ENCODE measurements at places on chromosomes 1 and 21. TPM values are rescaled to one million over a fixed set of nuclear protein-coding genes. Genes with fewer than 3 reads are reported as not detected.

The FMO2 gene
- not detected for total RNA-seq

The CFHR1 gene
- not detected for total RNA-seq

The ZBTB40 gene
- total RNA-seq = 15.2 TPM

The RNU1-4 gene
- total RNA-seq = 1,570 TPM

The TSPEAR gene
- not detected for total RNA-seq

The USP25 gene
- total RNA-seq = 61.0 TPM

The GOLT1A gene
- not detected for total RNA-seq

- H3K36me3 ChIP-seq = no peaks in the 10 kb centered on the region
- DNase-seq = no peak
- H3K27ac ChIP-seq = no peak overlapping the region
- H3K4me3 ChIP-seq = no peak overlapping the region
- H3K27me3 ChIP-seq = no peaks in the 10 kb centered on the region
Measured at GRCh38 chr1:187374082-187374481, 545.3 kb downstream of the PLA2G4A start.

- DNase-seq = peak; percentile 41
- H3K4me1 ChIP-seq = peaks cover 64% of the 10 kb centered on the region
- peak overlapping the region; percentile 71 for H3K27ac ChIP-seq
- peaks cover 24% of the 10 kb centered on the region for H3K36me3 ChIP-seq
- H3K27me3 ChIP-seq = no peaks in the 10 kb centered on the region
- no peak overlapping the region for H3K4me3 ChIP-seq
Measured at GRCh38 chr1:21773585-21773984, 9.4 kb downstream of the USP48 start.

DNA sequence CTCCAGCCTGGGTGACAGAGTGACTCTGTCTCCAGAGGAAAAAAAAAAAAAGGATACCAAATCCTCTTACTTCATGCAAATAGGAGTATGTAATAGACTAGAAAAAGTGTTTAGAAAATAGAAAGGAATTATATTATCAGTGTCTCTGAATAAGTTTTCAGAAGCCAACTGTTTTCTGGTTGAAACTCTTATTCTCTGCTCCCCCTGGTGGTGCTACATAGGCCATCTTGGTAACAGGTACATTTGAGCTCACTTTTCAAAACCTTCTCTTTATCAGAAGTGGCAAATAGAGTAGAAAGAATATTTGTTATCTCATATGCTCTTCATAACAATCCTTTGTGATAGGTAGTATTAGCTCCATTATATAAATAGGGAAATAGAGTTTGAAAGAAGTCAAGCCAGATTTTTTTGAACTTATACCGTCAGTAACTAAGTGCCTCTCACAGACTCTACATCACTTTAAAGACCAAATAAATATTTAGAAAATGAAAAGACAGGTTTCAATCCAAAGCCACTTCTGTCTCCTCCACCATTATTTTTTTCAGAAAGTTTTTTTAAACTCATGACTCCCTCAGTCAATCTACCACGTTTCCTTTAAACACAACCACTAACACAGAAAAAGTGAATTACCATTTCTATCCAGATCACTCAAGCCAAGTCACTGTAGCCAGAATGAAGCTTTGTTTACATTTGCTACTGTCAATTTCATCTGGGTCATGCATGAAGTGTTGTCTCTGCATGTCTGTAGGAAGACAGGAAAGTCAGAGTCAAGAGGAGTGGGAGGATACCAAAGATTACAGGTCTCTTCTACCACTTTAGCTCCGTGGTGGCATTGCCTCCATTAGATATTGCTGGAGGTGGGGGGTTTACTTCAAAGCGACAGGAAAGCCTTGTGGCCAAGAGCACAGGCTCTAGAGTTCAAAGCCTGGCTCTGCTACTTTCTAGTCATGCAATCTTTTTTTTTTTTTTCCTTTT lies 45.6 kb downstream of the IL23R start:
- peak; percentile 57 for DNase-seq
- H3K4me1 ChIP-seq = peaks cover 20% of the 10 kb centered on the region
- H3K27ac ChIP-seq = peak overlapping the region; percentile 2
- H3K36me3 ChIP-seq = peaks cover 3% of the 10 kb centered on the region
- H3K4me3 ChIP-seq = no peak overlapping the region

DNA sequence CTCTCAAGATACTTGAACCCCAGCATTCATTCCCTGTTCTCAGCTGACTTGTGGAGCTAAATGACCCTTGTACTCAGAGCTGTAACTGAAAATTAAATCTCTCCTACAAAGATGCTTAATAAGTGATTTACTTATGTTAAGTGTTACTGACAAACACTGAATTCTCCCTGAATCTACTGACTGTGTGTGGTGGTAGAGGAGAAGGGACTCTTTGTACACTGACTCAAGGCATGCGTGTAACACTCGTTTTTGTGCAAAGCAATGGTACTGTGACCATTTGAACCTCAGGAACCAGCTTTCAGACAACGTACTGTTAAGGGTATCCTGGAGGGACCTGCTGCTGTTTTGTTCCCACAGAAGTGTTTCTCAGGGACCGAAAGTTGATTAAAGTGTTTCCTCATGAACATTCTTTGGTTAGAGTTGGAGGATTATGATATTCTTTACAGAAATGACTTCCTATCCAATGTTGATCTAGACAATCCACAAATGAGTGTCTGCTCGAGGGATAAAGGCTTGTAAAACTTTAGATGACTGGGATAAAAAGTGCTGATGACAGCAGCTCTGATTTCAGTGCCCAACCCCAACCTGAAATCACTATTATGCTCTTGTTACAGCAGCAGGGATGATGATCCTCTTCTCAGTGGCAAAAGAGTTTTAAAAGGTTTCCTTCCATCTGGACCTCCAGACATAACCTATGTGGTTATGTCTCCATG lies 12.8 kb downstream of the RGL1 start:
- no peak overlapping the region for H3K4me3 ChIP-seq
- peaks cover 1% of the 10 kb centered on the region for H3K4me1 ChIP-seq
- no peaks in the 10 kb centered on the region for H3K27me3 ChIP-seq
- H3K36me3 ChIP-seq = no peaks in the 10 kb centered on the region
- DNase-seq = no peak

- no peak overlapping the region for H3K4me3 ChIP-seq
- no peak overlapping the region for H3K27ac ChIP-seq
Measured at GRCh38 chr1:151369621-151370048, 2.9 kb downstream of the SELENBP1 start.

GRCh38 chr1:5879421-5879820 lies 112.8 kb downstream of the NPHP4 start:
- peaks cover 26% of the 10 kb centered on the region for H3K36me3 ChIP-seq
- no peak for DNase-seq
- no peak overlapping the region for H3K27ac ChIP-seq
- no peak overlapping the region for H3K4me3 ChIP-seq

GRCh38 chr1:115105831-115106230 lies 16.5 kb upstream of the TSPAN2 start:
- H3K36me3 ChIP-seq = no peaks in the 10 kb centered on the region
- no peak overlapping the region for H3K27ac ChIP-seq
- no peaks in the 10 kb centered on the region for H3K27me3 ChIP-seq
- DNase-seq = no peak
- no peak overlapping the region for H3K4me3 ChIP-seq

- no peak overlapping the region for H3K4me3 ChIP-seq
- DNase-seq = no peak
- H3K27ac ChIP-seq = no peak overlapping the region
- no peaks in the 10 kb centered on the region for H3K36me3 ChIP-seq
- peaks cover 5% of the 10 kb centered on the region for H3K4me1 ChIP-seq
- peaks cover 6% of the 10 kb centered on the region for H3K27me3 ChIP-seq
Measured at GRCh38 chr1:178937695-178938094, 66.8 kb upstream of the ANGPTL1 start.

- peaks cover 38% of the 10 kb centered on the region for H3K4me1 ChIP-seq
- DNase-seq = no peak
- H3K27me3 ChIP-seq = no peaks in the 10 kb centered on the region
- no peak overlapping the region for H3K27ac ChIP-seq
- peaks cover 48% of the 10 kb centered on the region for H3K36me3 ChIP-seq
Measured at GRCh38 chr1:40267767-40268187, 9.7 kb downstream of the ZMPSTE24 start.

DNA sequence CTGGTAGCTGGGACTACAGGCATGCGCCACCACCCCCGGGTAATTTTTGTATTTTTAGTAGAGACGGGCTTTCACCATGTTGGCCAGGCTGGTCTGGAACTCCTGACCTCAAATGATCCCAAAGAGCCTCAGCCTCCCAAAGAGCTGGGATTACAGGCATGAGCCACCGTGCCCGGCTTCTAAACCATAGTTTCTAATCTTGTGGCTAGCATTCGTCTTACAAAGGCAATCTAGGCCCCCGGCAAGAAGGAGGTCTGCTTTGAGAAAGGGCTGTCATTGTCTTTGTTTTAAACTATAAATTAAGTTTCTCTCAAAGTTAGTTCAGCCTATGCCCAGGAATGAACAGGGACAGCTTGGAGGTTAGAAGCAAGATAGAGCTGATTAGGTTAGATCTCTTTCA lies 10.3 kb upstream of the L1TD1 start:
- peaks cover 8% of the 10 kb centered on the region for H3K27me3 ChIP-seq
- DNase-seq = no peak
- no peaks in the 10 kb centered on the region for H3K36me3 ChIP-seq
- no peaks in the 10 kb centered on the region for H3K4me1 ChIP-seq
- H3K27ac ChIP-seq = no peak overlapping the region
- H3K4me3 ChIP-seq = no peak overlapping the region

DNA sequence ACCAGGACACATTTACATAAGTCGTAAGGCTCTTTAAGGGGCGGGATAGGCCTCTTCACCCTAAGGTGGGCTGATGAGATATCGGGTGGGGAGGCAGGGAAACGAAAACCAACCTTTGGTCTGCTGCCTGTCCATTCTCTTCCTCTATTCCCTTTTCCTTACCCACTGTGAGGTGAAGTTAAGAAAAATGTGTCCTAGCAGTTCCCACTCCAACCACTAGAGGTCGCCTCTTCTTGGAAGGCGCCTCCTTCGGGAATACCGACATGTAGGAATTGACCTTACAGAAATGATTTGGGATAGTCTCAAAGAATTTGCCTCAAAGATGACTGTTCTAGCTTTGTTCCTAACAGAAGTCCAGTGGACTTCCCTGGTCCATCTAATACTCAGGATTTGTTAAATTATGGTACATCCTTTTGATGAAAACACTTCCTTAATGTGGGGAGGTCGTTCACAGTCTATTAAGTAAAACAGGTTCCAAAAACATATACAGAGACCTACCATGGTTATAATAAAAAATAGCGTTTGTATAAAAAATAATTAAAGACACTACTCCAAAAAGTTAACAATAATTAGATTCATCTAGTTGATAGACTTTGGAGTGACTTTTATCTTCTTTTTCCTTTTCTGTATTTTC lies 14.1 kb downstream of the AZIN2 start:
- no peak for DNase-seq
- H3K36me3 ChIP-seq = peaks cover 4% of the 10 kb centered on the region
- peaks cover 55% of the 10 kb centered on the region for H3K4me1 ChIP-seq
- H3K4me3 ChIP-seq = no peak overlapping the region

All from activated CD4-positive, alpha-beta memory T cell treated with anti-CD3 and anti-CD28 coated beads, Interleukin-2, amount 10 ng/mL, durations not matched to agents 7 days and 5 days (primary cell).